Gastroesophageal sphincter (tissue), 4 donors: ENCODE measurements at places on chromosomes 7 and 10. TPM values are rescaled to one million over a fixed set of nuclear protein-coding genes. Genes with fewer than 3 reads are reported as not detected.

Gene LRIT2
- not detected for total RNA-seq

GRCh38 chr7:103521937-103522336 is 75.9 kb upstream of the SLC26A5 start:
- no peak for ATAC-seq

Gene ABCB1
- 10.5 TPM for total RNA-seq

- peak; percentile 39 for ATAC-seq
Observed at GRCh38 chr10:34696423-34696822, 118.7 kb downstream of the PARD3 start.

DNA sequence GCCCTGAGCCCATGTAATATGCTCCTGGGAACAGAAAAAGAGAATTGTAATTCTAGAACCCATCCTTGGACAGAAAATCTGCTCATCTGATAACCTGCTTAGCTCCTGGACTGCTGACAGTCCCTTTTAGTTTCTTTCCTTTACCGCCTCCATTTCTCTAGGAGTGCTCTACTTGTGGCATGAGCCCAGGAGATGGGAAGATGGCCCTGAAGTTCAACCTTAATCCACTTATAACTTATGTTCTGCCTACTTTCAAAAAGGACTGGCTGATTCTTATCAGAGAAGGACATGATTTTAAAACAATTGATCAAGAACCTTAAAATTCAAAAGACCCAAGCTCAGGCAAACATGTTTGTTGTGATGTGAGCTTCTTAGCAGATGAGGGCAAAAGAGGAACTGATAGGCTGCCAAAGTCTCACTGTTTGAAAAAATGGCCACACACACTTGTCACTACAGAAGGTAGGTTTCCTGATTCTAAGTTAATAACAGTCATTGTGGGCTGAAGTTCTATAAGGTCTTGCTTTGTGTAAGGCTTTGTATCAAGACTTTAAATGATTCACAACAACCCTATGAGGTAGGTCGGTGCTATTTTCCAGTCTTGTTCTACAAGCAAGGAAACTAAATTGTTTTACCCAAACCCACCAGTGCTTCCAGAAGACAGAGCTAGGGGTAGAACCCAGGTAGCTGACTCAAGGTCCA is 94.3 kb upstream of the AFAP1L2 start:
- ATAC-seq, result no peak

DNA sequence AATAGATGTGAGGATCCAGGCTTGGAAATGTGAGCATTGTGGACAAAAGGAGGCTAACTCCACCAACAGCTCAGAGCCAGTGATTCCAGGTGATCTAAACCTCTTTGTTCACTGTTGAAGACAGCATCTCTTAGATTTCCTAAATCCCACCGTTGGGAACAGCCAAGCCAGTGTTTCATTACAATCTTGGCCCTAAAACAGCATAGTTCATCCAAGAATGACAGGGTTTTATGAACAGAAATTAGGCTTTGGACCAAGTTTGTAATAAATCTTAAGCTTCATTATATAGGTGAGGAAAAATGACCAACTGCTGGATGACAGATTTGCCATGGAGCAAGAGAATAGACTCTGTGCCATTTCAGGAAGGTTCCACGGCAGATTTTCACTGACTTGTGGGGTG is 65.8 kb downstream of the MTURN start:
- ATAC-seq, result no peak

- ATAC-seq, result peak; percentile 1
Observed at GRCh38 chr7:158828133-158829020, 932 bp downstream of the ESYT2 start.

Gene MMRN2
- total RNA-seq, result 18.5 TPM
